Foreskin keratinocyte (primary cell): ENCODE measurements at places on chromosomes 2 and 18. TPM values are rescaled to one million over a fixed set of nuclear protein-coding genes. Genes with fewer than 3 reads are reported as not detected.

Gene SERTAD2
- 17.1 and 18.4 TPM in 2 replicates for total RNA-seq

Gene MAP4K4
- 99.2 and 107 TPM in 2 replicates for total RNA-seq

Gene ALPI
- not detected in 2 replicates for total RNA-seq

Gene PDE1A
- total RNA-seq = 0.03 and 0.07 TPM in 2 replicates

Gene PFN4
- total RNA-seq = 0.37 and 0.56 TPM in 2 replicates

Gene NTSR2
- not detected in 2 replicates for total RNA-seq

Gene EVA1A
- total RNA-seq = 29.3 and 30.0 TPM in 2 replicates

Gene XDH
- 19.3 and 23.6 TPM in 2 replicates for total RNA-seq

Gene COL5A2
- 16.8 and 22.7 TPM in 2 replicates for total RNA-seq

Gene PARD6G
- 18.0 and 19.1 TPM in 2 replicates for total RNA-seq

Gene BCL11A
- 7.1 and 7.2 TPM in 2 replicates for total RNA-seq

Gene ASXL3
- not detected in 2 replicates for total RNA-seq

Gene NGEF
- 0.11 TPM in 1 of 2 replicates, not detected in the other for total RNA-seq

Gene ATG16L1
- 25.8 and 29.3 TPM in 2 replicates for total RNA-seq

Gene ANKRD23
- 0.92 and 1.2 TPM in 2 replicates for total RNA-seq

Gene CAPN13
- not detected in 2 replicates for total RNA-seq

Gene FTCDNL1
- total RNA-seq = 1.1 and 1.4 TPM in 2 replicates

Gene SH3RF3
- 0.07 and 0.14 TPM in 2 replicates for total RNA-seq
